ENCODE measurements at places on chromosomes 5 and 9. TPM values are rescaled to one million over a fixed set of nuclear protein-coding genes. Genes with fewer than 3 reads are reported as not detected.

Gene SV2C
- not detected for total RNA-seq

Gene CCNO
- total RNA-seq: 0.65 TPM

Gene TAF7
- 45.3 TPM for total RNA-seq

Gene ZNF622
- total RNA-seq: 35.0 TPM

Gene TMEM174
- total RNA-seq: not detected

Gene ADAM19
- total RNA-seq: 57.0 TPM

Gene HCN1
- not detected for total RNA-seq

Gene INSL6
- not detected for total RNA-seq

Gene NIPSNAP3A
- total RNA-seq: 34.5 TPM

Gene JAK2
- total RNA-seq: 4.7 TPM

Gene PCDHGB1
- 2.2 TPM for total RNA-seq

Gene PCDHGA11
- total RNA-seq: 13.7 TPM

Gene PFDN1
- 106 TPM for total RNA-seq

Gene FRMD3
- total RNA-seq: 0.13 TPM

Gene TBC1D2
- 5.3 TPM for total RNA-seq

Gene HTR1A
- not detected for total RNA-seq

Gene ARL14EPL
- not detected for total RNA-seq

Gene ARSI
- 14.1 TPM for total RNA-seq

Gene NMRK1
- total RNA-seq: 13.8 TPM

Gene DIAPH1
- total RNA-seq: 49.1 TPM

Gene SLC6A3
- total RNA-seq: not detected

Gene LCN15
- not detected for total RNA-seq

Gene MAP3K1
- 7.2 TPM for total RNA-seq

Gene REEP5
- total RNA-seq: 32.0 TPM

Gene MAML1
- total RNA-seq: 38.7 TPM

Gene KIF4B
- total RNA-seq: 0.08 TPM

Gene PCDHGA4
- 6.0 TPM for total RNA-seq

Gene PIP5K1B
- total RNA-seq: not detected

Gene DMRT3
- total RNA-seq: not detected

Gene GTF2H2
- 19.4 TPM for total RNA-seq

Gene C9orf50
- 0.13 TPM for total RNA-seq

Gene PLPPR1
- total RNA-seq: not detected

Gene B4GALT1
- 80.2 TPM for total RNA-seq

Gene ANKDD1B
- not detected for total RNA-seq

Gene TRPM3
- total RNA-seq: 0.13 TPM

Gene BARX1
- not detected for total RNA-seq

Gene FIBCD1
- total RNA-seq: 4.7 TPM

Gene FBXL7
- total RNA-seq: 16.7 TPM

Gene MLANA
- total RNA-seq: not detected

Gene RNF180
- total RNA-seq: 2.6 TPM

Gene SLC34A1
- not detected for total RNA-seq

Gene PGM5
- 0.39 TPM for total RNA-seq

Gene FAM153A
- not detected for total RNA-seq

Gene SEMA6A
- 3.4 TPM for total RNA-seq

Gene TAL2
- total RNA-seq: not detected

Gene ZNF300
- total RNA-seq: 3.6 TPM

Gene PCDHGA12
- total RNA-seq: 17.4 TPM

Gene LRRC70
- 0.24 TPM for total RNA-seq

Gene CACNA1B
- 0.13 TPM for total RNA-seq

Gene IRX4
- total RNA-seq: not detected

Measured in epithelial cell of alveolus of lung (primary cell).